ENCODE measurements at places on chromosomes 6 and 20.
A peak's percentile ranks its signal among the peaks of the same experiment; 100 is the strongest.

DNA sequence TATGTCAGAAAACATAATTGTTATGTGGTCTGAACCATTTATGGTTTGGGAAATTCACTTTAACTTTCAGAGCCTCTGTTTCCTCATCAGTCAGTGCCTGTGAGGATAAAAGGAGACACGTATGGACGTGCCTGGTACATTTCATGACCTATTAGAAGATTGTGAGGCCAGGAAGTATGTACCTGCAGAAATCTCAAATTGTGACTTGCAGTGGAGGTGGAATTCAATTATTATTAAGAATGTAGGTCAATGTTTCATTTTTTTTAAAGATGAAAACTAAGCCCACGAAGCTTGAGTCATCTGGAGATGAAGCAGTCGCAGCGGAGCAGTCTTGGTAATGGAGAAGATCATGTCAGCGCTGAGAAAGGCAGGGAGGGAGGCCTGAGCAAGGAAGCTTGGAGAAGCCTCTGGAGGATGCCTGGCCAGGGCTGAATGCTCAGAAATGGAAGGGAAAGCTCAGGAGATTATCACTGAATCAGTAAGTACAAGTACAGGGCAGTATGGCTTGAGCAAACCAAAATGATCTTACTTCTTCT, 3.9 kb upstream of the DSE start:
- no peak for DNase-seq

GRCh38 chr6:52568320-52568719, 8.5 kb downstream of the TRAM2 start:
- DNase-seq = no peak

DNA sequence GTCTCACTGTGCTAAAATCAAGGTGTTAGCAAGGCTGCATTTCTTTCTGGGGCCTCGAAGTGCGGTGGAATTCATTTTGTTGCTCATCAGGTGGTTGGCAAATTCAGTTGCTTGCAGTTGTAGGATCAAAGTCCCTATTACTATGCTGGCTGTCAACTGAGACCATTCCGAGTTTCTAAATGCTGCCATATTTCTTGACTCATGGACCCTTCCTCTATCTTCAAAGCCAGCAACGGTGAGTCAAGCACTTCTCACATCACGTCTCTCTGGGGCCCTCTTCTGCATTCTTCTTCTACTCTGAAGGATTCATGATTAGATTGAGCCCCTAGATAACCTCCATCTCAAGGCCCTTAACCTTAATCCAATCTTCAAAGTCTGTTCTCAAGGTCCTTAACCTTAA, 619.7 kb downstream of the HACE1 start:
- DNase-seq = no peak

DNA sequence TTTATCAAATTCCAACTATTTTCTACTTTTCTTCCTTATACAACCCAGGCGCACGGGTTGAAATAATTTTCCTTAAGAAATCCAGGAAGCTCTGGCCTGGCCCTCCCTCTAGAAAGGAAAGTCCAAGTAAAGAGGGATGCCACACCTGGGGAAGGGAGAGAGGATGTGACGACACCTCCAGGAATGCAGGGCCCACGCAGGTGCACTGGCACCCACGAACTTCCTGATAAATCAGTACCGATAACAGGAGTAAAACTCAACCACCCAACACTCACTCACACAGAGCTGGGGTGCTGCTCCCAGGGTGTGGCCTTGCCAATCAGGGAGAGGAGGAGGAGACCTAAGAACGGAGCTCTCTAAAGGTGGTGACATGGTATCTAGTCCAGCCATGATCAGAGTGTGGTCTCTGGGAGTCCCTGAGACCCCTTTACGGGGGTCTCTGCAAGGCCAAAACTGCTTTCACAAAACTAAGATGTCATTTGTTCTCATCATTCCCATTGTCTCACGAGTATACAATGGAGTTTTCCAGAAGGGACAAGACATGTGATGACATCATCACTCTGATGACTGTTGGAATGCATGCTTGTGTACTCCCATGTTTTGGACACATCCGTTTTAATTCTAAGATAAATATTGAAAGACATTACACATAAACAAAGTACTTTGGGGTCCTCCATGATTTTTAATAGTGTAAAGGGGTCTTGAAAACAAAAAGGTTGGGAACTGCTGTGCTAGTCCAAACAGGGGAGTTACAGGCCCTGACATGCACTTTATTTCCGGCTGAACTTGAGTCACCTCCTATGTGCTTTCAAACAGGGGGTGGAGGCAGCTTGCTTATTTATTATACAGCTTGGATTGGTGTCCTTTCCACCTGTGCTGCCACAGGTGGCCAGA, 2.2 kb upstream of the PARD6B start:
- DNase-seq = no peak

DNA sequence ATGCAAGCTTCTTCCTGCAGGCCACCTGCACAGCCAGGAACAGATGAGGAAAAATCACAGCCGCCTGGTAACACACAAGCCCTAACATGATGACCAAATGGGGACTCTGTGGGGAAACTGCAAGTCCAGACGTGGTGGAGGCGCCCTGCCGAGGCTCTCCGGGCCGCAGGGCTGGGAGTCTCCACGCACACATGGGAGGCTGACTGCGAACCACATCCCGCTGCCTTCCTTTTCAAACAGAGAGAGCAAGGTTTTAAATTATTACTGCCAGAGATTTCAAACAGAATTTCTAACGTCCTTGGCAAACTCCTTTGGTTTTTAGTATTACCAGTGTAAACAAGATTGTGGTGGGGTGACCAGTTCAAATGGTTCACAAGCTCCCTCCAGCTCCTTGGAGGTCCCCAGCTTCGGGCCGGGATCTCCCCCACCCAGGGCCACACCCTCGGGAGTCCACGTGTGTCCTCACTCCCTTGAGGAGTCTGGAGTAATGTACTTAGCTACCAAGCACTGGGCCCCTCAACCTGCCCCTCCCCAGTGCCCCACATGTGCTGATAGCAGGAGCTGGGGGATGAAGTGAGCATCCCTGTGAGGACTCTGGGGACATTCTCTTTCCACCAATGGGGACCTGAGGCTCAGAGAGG, 252.7 kb downstream of the TAF4 start:
- DNase-seq = no peak

DNA sequence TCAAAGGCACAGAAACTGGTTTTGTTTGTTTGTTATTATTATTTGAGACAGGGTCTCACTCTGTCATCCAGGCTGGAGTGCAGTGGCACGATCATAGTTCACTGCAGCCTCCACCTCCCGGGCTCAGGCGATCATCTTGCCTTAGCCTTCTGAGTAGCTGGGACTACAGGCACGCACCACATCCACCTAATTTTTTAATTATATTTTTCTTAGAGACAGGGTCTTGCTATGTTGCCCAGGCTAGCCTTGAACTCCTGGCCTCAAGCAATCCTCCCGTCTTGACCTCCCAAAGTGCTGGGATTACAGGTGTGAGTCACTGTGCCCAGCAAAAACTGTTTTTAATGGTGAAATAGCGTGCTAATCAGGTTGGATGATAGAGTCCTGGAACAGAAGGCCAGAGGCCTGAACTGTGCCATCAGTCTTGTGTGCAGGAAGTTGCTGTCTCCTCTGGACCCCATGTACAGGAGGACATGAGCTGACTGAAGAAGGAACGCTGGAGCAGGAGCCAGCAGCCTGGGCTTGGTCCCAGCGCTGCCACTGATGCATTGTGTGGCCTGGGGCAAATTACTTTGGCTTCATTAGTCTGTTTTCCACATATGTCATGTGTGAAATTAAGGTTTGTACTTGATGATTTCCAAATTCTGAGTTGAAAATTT, 4.9 kb downstream of the TM9SF4 start:
- DNase-seq = peak; percentile 28

DNA sequence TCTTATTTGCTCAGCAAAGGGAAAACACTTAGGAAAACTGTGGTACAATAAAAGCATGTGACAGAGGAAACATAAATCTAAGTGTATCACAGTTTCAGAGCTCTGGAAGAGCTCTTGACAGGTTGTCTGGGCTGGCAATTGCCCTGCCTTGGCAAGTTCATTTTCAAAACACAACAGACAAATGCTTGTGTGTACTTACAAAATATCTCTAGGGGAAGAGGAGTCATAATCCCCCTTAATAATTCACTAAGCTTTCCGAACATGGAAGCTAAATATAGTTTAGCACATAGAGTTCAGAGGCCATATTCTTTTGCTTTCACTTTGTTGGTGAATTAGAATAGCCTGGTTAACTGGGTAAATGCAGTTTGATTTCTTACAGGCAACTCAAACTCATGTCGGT, 211.6 kb upstream of the THEMIS start:
- DNase-seq = no peak

GRCh38 chr6:169529931-169530751, 171.7 kb downstream of the WDR27 start:
- peak; percentile 84 for DNase-seq

GRCh38 chr6:111687652-111688051, 82.0 kb upstream of the TRAF3IP2 start:
- no peak for DNase-seq

DNA sequence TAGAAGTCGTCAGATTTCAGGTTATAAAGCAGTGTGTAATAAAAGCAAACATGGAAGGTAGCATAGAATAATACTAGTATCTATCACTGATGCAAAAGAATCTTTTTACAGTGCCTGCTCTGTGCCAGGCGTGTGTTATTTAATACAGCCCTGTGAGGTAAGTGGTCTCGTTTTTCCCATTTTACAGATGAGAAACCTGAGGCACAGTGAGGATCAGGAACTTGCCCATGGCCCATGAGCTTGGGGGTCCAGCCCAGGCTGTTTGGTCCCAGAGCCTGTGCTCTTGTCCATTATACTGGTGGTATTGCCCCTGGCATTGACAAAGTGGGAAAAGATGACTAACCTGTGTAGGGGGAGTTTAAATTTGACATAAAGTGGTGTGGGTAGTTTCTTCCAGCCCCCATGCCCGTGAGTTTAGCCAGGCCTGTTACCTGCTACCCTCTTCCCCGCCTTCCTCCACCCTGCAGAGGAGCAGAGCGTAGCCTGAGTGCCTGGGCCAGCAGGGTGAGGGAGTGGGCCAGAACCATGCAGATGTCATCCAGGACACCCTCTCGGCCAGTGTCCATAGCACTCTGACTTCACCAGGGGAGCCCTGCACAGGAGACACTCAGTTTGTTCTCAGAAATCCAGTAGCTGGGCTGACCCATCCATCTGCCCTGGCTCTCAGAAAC, 16.6 kb downstream of the WRNIP1 start:
- no peak for DNase-seq

GRCh38 chr6:167683028-167683862, 143.5 kb upstream of the AFDN start:
- no peak for DNase-seq

Measured in HFFc6 (cell line).